CD4-positive, alpha-beta memory T cell (primary cell): ENCODE measurements at places on chromosomes 2 and 18.

- DNase-seq = no peak
Observed at GRCh38 chr2:109998-110397, 63.7 kb upstream of the FAM110C start.

DNA sequence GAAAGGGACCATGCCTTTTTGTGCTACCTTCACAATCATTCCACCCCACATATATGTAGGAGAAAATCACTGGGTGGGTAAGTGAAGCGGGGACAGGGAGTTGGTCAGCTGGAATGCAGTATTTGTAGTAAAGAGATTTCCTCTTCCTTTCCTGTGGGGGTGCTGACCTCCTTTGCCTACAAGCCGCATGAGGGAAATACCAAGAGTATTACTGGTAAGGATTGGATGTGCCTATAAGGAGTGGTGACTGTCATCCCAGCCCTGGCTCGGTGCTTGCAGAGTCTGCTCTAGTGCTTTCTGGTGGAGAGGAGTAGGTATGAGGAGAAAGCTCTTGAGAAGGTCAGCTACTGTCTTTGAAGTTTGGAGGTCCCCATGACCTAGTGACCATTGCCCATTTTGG lies 324.6 kb downstream of the HRH4 start:
- no peak for DNase-seq

GRCh38 chr2:71516253-71516888 lies 63.0 kb downstream of the DYSF start:
- DNase-seq = no peak

- no peak for DNase-seq
Observed at GRCh38 chr2:179098080-179098689, 48.2 kb upstream of the CCDC141 start.

DNA sequence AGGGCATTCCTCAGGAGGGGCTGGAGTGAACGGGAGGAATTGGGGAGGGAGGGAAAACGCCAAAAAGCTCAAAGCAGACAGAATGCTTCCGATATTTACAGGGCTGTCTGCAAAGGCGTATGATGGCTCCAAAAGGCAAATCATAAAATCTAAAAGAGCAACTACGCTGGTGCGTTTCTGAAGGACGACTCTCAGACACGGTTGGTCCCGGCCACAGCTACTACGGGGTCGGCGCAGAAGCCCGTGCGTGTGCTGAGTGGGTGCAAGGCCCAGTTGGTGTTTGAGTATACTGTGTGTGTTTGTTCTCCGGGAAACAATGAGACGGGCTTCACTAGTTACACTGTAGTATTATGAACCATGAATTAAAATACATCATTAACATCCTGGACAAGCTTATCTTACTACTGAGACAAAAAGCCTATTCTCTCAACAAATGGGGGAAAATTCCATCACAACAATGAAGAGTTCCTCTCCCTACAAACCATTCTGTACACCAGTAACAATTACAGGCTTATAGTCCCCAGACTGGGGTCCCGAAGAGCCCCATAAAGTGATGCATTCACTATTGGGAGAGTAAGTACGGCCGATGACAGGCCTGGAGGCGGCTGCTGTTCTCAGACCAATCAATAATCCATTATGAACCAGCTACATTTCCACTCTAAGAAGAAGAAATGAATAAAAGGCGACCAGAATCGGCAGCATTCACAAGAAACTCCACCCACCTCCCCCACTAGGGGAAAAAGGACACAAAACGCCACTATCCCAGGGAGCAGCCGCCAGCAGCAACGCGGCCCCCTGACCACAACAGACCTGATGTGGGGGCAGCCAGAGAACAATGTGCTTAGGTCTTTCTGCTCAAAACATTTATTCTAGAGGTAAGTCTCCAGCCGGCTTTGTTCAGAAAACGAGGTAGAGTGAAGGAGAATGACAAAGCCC lies 43.4 kb downstream of the ZNF516 start:
- DNase-seq = no peak

DNA sequence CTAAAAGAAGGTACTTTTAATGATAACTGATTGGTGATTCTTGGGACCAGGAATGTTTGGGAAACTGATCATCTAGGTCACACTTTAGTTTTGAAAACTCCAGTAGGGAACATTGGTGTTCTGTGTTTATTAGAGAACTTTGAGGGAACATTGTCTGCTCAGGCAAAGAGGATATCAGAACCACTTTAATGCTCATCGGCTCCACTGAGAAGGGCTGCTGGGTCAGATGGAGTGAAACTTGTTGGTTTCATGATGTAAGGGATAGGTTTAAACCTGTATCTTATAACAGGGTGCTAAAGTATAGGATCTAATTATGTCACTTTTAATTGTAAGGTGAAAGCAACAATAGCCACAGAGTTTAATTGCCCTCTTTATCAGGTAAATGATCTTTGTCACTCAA lies 14.2 kb upstream of the POLI start:
- no peak for DNase-seq

DNA sequence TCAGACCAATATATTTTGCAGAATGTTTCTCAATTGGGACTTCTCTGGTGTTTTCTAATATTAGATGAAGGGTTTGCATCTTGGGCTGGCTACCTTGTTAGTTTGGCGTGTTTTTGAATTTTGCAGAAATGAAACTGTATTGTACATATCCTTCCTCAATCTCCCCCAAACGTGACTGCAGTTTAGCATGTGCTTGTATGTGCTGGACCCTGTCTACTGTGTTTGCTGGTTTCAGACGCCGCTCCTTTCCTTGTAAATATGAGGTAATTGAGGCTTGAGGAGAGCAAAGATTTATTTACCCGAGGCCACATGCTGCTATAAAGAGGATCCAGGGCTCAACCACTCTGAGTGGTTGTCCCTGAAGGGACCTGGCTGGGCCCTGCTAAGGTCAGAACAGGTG lies 57.2 kb downstream of the NGEF start:
- DNase-seq = no peak

- DNase-seq = no peak
Observed at GRCh38 chr18:45103319-45104048, 422.8 kb downstream of the SETBP1 start.

- no peak for DNase-seq
Observed at GRCh38 chr2:204486805-204487204, 58.5 kb upstream of the PARD3B start.

DNA sequence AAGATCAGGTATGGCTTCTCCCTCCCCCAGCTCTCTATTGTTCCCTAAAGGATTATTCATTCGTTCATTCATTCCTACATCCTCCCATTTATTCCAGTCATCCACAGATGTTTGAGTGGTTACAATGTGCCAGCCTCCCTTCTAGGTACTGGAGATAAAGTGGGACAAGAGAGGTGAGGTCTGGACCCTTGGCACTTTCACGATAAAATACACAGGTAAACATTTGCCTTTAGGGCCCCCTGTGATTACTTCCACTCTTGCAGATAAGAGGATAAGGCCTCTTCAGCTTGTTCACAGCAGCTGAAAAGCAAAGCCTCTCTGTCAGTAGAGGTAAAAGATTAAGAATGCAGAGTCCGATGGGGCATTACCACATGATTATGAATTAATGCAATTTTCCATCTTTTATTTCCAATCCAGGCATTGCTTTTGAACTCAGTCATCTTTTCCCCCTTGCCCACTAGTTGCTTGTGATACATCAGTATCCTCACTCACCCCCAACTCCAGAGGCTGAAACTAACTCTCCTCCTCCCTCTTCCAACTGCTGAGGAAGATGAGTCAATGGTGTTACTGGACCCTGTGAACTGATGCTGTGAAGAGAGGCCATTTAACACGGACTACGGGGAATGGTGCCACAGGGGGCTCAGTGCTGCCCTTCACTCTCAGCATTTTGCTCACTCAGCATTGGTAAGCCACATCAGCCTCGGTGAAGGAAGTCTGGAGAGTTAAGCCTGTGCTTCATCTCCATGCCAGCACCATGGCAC lies 1.1 kb upstream of the DPP4 start:
- DNase-seq = no peak

GRCh38 chr18:44130376-44130942 lies 550.2 kb upstream of the SETBP1 start:
- no peak for DNase-seq
